ENCODE measurements at places on chromosomes 7 and 10.
A peak's percentile ranks its signal among the peaks of the same experiment; 100 is the strongest.

DNA sequence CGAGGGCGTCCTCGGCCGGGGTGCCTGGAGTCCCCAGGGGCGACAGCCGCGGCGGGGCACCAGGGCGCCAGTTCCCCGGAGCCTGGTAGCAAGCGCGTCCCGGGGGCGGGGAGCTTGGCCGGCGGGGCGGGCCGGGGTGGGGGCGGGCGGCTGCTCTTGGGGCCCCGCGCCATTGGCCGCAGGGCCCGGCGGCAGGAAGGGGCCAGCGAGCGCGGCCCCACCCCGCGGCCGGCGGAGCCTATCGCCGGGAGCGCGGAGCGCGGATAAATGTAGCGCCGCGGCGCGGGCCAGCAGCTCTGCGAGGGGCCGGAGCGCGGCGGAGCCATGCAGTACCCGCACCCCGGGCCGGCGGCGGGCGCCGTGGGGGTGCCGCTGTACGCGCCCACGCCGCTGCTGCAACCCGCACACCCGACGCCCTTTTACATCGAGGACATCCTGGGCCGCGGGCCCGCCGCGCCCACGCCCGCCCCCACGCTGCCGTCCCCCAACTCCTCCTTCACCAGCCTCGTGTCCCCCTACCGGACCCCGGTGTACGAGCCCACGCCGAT is at the start of gene HHEX:
HHEX (plus strand) TSS at position 293 of the 548 bp plus-strand sequence; CDS start at position 325, 32 bp downstream.
- DNase-seq = peak; percentile 33
- no peak within 1 kb of the TSS for H3K27ac ChIP-seq
- H3K4me3 ChIP-seq = peak within 1 kb of the TSS; percentile 63
- peaks cover 28% of the 10 kb centered on the region for H3K4me1 ChIP-seq
- no peaks in the 10 kb centered on the region for H3K36me3 ChIP-seq
- H3K27me3 ChIP-seq = peaks cover 68% of the 10 kb centered on the region

GRCh38 chr10:61125560-61126170 is 181.7 kb upstream of the RHOBTB1 start:
- peaks cover 12% of the 10 kb centered on the region for H3K4me1 ChIP-seq
- no peaks in the 10 kb centered on the region for H3K27me3 ChIP-seq
- H3K36me3 ChIP-seq = no peaks in the 10 kb centered on the region
- H3K27ac ChIP-seq = no peak overlapping the region
- H3K4me3 ChIP-seq = no peak overlapping the region

DNA sequence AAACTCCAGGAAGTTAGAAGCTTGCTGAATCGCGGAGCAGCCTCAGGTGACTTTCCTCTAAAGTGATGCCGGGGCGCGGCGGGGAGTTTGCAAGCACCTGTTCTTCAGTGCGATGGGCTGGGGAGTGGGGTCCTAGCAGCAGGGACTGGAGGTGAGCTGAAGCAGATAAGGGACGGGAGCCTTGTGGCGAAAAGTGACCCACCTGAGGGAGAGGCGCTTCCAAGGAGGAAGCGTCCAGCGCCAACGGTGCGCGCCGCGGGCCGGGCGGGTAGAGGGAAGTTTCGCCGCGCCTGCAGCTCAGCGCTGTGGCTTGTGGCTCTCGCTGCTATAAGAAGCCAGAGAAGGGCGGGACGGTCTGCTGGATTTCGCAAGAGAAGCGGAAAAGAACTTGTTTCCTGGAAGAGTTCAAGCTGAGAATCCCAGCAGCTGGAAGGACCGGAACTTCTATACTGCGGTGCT is at the start of gene STEAP4:
STEAP4 (minus strand) TSS at position 305 of the 459 bp plus-strand sequence. CDS start 22,625 bp downstream, outside the sequence.
- H3K4me3 ChIP-seq = peak within 1 kb of the TSS; percentile 31
- peaks cover 13% of the 10 kb centered on the region for H3K27me3 ChIP-seq
- peak; percentile 23 for DNase-seq
- no peak within 1 kb of the TSS for H3K27ac ChIP-seq

DNA sequence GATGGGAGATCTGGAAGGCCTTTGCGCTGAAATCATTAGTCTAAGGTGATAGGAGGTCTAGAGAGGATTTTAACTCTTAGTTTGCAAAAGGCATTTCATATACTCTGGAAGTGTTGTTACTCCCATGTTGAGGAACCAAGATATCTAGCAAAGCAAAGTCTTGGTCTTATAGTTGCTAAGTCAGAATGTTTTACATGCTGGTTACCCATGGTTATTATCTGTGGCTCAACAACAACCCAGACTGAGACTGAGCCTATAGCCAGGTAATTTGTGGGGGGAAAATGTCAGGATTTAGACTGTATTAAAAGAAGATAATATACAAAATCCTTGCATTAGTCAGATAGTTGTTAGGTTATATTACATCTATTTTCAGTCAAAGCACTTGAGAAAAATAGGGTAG is 50.9 kb downstream of the LSMEM1 start:
- H3K27me3 ChIP-seq = peaks cover 19% of the 10 kb centered on the region
- no peak overlapping the region for H3K27ac ChIP-seq
- H3K36me3 ChIP-seq = no peaks in the 10 kb centered on the region
- DNase-seq = no peak
- H3K4me3 ChIP-seq = no peak overlapping the region

DNA sequence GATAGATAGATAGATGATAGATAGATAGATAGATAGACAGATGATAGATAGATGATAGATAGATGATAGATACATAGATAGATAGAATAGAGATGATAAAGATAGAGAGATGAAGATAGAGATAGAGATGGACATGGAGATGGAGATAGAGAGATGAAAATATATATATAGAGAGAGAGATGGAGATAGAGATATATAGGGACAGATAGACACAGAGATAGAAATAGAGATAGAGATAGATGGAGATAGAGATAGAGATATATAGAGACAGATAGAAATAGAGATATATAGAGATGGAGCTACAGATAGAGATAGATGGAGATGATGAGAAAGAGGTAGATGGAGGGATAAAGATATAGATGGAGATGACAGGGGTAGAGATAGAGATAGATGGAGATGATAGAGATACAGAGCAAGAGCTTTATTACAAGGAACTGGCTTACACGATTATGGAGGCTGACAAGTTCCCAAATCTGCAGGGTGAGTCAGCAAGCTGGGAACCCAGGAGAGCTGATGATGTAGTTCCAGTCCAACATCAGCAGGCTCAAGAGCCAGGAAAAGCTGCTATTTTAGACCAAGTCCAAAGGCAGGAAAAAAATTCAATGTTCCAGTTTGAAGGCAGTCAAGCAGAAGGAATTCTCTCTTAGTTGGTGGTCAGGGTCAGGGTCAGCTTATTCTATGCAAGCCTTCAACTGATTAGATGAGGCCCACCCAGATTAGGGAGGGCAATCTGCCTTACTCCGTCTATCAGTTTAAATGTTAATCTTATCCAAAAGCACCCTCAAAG is 37.1 kb downstream of the CAV1 start:
- H3K36me3 ChIP-seq = no peaks in the 10 kb centered on the region
- no peaks in the 10 kb centered on the region for H3K4me1 ChIP-seq
- no peak for DNase-seq
- H3K27me3 ChIP-seq = peaks cover 13% of the 10 kb centered on the region

GRCh38 chr10:93844979-93845626 is 48.7 kb upstream of the SLC35G1 start:
- DNase-seq = no peak
- H3K4me1 ChIP-seq = no peaks in the 10 kb centered on the region
- no peak overlapping the region for H3K4me3 ChIP-seq
- H3K36me3 ChIP-seq = no peaks in the 10 kb centered on the region
- peaks cover 3% of the 10 kb centered on the region for H3K27me3 ChIP-seq

- no peak overlapping the region for H3K27ac ChIP-seq
- no peaks in the 10 kb centered on the region for H3K36me3 ChIP-seq
- no peaks in the 10 kb centered on the region for H3K4me1 ChIP-seq
- no peak for DNase-seq
- peaks cover 15% of the 10 kb centered on the region for H3K27me3 ChIP-seq
Measured at GRCh38 chr10:96411716-96412320, 53.0 kb upstream of the OPALIN start.

DNA sequence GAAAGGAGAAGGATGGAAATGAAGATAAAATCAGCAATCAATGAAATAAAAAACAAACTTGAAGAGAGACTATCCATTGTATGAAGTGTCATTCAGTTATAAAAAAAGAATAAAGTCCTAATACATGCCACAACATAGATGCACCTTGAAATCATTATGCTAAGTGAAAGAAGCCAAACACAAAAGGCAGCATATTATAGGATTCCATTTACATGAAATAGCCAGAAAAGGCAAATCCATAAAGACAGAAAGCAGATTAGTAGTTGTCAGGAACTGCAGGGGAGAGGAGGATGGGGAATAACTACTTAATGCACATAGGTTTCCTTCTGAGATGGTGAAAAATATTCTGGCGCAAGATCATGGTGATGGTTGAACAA is 6.6 kb upstream of the PON1 start:
- H3K27me3 ChIP-seq = peaks cover 3% of the 10 kb centered on the region
- no peak for DNase-seq
- peaks cover 11% of the 10 kb centered on the region for H3K4me1 ChIP-seq
- no peaks in the 10 kb centered on the region for H3K36me3 ChIP-seq

DNA sequence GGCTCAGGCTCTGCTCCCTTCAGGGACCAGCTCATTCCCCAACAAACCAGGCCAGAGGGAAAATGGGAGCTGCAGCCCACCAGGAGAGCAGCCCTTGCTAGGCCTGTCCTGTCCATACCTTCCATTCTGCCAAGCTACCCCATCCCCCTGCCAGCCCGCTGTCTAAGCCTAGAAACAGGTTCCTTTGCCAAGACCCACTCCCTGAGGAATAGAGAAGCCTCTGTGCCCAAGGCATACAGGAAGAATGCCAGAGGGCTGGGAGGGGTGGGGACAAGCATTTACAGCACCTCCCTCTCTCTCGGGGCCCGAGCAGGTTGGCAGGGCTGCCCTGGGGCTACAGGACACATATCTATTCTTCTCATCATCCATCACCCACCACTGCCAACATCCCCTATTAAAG is 178.3 kb downstream of the GRID1 start:
- no peaks in the 10 kb centered on the region for H3K36me3 ChIP-seq
- DNase-seq = no peak
- H3K4me3 ChIP-seq = no peak overlapping the region

DNA sequence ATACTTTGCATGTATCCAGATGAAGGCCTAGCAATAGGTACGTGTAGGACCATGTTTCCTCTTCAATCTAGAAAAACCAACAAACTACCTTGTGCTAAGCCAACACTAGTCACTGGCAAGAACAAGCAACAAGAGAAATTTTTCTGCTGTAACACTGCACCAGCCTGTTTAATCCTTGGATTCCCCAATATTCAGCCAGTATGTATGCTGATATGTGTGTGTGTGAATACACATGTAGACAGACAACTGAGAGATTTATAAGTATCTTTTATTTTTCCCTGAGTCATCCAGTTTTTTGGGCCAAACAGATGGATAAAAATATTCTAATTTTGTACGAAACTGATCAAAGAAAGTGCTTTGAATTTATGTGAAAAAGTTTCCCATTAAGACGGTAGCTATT is 26.2 kb downstream of the GLI3 start:
- peaks cover 5% of the 10 kb centered on the region for H3K27me3 ChIP-seq
- DNase-seq = no peak
- H3K36me3 ChIP-seq = no peaks in the 10 kb centered on the region
- no peak overlapping the region for H3K4me3 ChIP-seq
- no peaks in the 10 kb centered on the region for H3K4me1 ChIP-seq

DNA sequence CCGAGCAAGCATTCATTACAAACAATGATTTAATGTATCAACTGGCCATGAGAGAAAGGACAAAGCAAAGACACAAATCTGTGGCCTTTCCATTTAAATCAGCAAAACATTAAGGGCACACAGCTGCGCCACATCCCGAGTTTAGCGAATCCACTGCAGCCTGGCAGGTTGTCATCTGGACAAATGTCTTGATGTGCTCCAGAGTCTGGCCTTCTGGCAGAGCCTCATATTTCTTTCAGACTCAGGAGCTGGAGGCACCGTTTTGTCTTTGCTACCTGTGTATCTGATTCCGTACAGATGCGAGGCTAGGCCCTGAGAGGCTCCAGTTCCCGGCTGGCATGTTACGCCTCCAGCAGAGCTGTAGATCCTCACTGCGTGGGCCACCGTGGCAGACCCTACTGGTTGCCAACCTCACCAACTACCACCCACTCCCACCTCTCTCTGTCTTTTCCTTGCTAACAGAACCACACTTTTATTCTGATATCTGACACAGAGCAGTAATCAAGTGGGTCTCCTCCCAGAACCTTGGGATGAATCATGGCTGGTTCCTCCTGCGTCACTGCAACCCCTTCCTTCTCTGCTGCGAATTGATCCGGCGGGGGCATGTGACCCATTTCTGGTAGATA is 40.9 kb upstream of the EFCAB10 start:
- H3K27me3 ChIP-seq = no peaks in the 10 kb centered on the region
- peaks cover 2% of the 10 kb centered on the region for H3K36me3 ChIP-seq
- no peak for DNase-seq
- no peaks in the 10 kb centered on the region for H3K4me1 ChIP-seq
- no peak overlapping the region for H3K27ac ChIP-seq

- H3K27me3 ChIP-seq = no peaks in the 10 kb centered on the region
- H3K4me1 ChIP-seq = no peaks in the 10 kb centered on the region
- no peaks in the 10 kb centered on the region for H3K36me3 ChIP-seq
- no peak overlapping the region for H3K27ac ChIP-seq
- no peak overlapping the region for H3K4me3 ChIP-seq
- DNase-seq = no peak
Measured at GRCh38 chr7:33459340-33459751, 330.0 kb downstream of the BBS9 start.

GRCh38 chr10:88004451-88004850 is 141.0 kb downstream of the PTEN start:
- no peaks in the 10 kb centered on the region for H3K36me3 ChIP-seq
- H3K4me3 ChIP-seq = no peak overlapping the region
- H3K27ac ChIP-seq = no peak overlapping the region
- H3K27me3 ChIP-seq = no peaks in the 10 kb centered on the region
- no peaks in the 10 kb centered on the region for H3K4me1 ChIP-seq
- no peak for DNase-seq
